Stimulated activated CD8-positive, alpha-beta memory T cell treated with anti-CD3 and anti-CD28 coated beads, Interleukin-7, amount 100 ng/mL, for 1 hour (primary cell): ENCODE measurements at places on chromosomes 2 and 18.

- DNase-seq: no peak
Measured at GRCh38 chr2:201784563-201784962, 3.8 kb upstream of the ALS2 start.

GRCh38 chr2:99613980-99614379, 124.2 kb upstream of the REV1 start:
- no peak for DNase-seq

DNA sequence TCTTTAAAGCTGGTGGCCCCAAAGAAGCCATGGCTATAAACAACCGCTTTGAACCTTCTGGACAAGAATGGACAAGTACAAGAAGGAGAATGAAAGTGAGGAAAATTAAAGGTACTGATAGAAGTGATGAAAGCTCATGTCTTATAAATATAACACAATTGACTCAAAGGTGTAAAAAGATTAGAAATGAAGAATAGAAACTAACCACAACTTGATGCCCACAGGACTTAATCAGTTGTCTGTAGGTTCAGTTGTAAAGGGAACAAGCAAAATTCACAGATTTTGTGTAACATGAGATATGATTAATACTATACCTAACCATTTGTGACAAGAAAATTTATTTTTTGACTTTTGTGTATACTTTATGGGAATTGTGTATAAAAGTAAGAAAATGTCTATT, 135.7 kb downstream of the NUP35 start:
- DNase-seq: no peak

DNA sequence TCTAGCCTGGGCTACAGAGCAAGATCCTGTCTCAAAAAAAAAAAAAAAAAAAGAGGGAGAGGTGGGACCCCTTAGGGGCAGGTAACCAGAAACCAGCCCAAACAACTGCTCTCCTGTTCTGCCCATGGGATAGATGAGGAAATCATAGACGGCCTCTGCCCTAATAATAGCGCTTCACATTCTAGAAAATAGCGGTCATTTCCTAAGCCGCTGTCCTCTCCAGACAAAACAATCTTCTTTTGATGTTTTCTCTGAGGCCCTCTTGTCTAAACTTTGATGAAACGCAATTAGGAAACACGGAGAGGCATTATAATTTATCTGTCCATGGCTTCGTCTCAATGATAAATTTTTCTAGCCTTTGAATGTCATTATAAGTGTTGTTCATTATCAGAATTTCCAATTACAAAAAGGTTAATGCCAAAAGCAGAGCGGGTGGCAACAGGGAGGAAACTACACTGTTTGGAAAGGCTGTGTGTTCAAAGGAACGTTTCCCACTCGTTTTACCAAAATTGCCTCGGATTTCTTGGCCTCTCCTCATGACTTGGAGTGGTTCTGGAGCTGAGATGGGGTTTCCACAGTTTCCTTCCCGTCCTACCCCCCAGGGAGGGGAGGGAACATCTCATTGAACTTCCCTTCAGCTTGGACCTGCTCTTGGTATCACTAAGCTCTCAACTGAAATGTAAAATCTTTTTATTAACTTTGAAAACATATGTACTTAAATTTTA, 151.6 kb upstream of the ZNF236 start:
- DNase-seq: no peak

- DNase-seq: no peak
Measured at GRCh38 chr18:21300908-21301200, 58.8 kb downstream of the GREB1L start.

- DNase-seq: no peak
Measured at GRCh38 chr2:171512683-171513195, 9.5 kb upstream of the CYBRD1 start.

GRCh38 chr2:70569559-70569958, 15.9 kb upstream of the TGFA start:
- DNase-seq: no peak

GRCh38 chr2:174606336-174606735, 8.7 kb upstream of the WIPF1 start:
- no peak for DNase-seq

- no peak for DNase-seq
Measured at GRCh38 chr2:85935746-85936208, 47.0 kb upstream of the ST3GAL5 start.

DNA sequence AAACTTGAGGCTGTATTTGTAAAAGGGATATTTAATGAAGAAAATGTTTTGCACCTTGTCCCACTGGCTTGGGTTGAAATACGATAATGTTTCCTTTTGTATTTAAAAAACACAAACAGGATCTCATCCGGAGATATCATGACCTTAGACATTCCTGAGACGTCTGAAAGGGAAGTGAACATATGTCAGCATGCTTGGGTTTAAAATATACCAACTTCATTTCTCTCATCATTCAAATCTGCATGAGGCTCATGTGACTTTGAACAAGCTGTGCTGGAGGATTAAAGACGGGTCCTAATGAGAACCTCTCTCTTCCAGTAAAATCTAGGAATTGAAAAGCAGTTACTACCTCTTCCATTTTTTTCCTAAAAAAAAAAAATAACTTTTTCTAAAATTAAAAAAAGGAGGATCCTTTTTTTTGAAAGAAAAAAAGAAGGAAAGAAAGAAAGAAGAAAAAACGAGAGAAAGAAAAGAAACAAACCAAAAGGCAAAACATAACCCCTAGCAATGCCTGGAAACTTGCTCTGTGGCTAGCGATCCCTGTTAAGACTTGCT, 106.8 kb upstream of the ZFP36L2 start:
- DNase-seq: no peak

- DNase-seq: no peak
Measured at GRCh38 chr2:86476092-86476491, 34.9 kb downstream of the KDM3A start.

GRCh38 chr2:239312741-239313667, 87.8 kb downstream of the HDAC4 start:
- no peak for DNase-seq

DNA sequence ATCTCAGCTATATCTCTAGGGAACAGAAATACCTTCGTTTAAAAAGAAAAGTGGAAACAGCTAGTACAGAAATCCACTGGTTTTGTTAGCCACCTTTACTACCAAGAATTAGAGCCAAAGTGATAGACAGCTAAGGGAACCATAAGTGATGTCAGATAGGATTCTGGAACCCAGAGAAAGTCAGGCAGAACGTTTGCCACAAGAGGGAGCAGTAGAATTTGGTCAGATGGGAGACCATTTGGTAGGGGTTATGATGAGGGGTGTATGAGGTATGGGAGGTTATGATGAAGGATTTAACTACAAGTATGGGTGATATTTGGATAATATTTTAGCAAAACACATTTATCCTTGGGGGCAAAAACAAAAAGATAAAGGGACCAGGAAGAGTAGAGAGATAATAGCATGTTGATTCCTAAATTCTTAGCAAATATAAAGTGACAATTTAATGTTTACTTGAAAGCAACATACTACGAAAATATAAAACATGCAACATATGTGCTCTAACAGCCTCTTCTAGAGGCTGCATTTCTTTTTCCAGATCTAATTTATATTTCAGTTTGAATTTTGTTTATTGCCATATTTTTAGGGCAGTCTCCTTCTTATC, 3.3 kb downstream of the SLC8A1 start:
- no peak for DNase-seq

GRCh38 chr2:85865539-85866164, 23.1 kb downstream of the ST3GAL5 start:
- DNase-seq: no peak

GRCh38 chr2:177738461-177739235, 333.9 kb downstream of the PDE11A start:
- no peak for DNase-seq

- no peak for DNase-seq
Measured at GRCh38 chr18:41873730-41874129, 81.3 kb upstream of the PIK3C3 start.

GRCh38 chr2:109677835-109678580, 63.8 kb downstream of the SOWAHC start:
- DNase-seq: no peak

- no peak for DNase-seq
Measured at GRCh38 chr18:77049938-77050337, 82.6 kb downstream of the MBP start.

- DNase-seq: no peak
Measured at GRCh38 chr2:230875347-230876315, 10.9 kb downstream of the ITM2C start.

- DNase-seq: no peak
Measured at GRCh38 chr18:24616653-24617052, 156.2 kb downstream of the HRH4 start.

DNA sequence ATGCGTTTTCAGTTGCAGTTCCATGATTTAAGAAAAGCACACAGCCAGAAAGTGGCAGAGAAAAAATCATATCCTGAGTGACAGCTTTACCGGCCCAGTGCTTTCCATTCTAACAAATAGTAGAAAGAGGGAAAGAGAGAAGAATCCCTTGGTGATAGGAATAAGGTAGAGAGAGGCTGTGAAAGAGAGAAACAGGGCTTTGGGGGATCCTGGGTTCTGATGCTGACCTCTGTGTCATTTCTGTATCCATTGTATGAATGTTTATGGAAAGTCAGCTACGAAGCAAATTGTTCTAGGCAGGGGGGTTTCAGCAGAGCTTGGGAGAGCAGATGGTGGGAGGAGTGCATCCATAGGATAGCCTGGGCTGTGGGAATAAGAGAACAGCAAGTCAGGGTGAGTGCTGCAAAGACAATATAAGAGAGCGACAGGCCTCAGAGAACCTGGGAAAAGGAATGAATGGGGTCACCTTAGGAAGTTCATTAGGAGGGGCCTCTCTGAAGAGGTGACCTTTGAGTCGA, 203.4 kb upstream of the TNP1 start:
- no peak for DNase-seq

DNA sequence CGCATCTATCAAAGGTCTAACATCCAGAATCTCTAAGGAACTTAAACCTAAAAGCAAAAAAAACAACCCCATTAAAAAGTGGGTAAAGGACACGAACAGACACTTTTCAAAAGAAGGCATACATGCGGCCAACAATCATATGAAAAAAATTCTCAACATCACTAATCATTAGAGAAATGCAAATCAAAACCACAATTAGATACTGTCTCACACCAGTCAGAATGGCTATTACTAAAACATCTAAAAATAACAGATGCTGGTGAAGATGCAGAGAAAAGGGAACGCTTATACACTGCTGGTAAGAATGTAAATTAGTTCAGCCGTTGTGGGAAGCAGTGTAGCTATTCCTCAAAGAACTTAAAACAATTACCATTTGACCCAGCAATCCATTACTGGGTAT, 38.0 kb downstream of the PPP3R1 start:
- no peak for DNase-seq

- DNase-seq: no peak
Measured at GRCh38 chr2:199282309-199282708, 175.4 kb downstream of the SATB2 start.

DNA sequence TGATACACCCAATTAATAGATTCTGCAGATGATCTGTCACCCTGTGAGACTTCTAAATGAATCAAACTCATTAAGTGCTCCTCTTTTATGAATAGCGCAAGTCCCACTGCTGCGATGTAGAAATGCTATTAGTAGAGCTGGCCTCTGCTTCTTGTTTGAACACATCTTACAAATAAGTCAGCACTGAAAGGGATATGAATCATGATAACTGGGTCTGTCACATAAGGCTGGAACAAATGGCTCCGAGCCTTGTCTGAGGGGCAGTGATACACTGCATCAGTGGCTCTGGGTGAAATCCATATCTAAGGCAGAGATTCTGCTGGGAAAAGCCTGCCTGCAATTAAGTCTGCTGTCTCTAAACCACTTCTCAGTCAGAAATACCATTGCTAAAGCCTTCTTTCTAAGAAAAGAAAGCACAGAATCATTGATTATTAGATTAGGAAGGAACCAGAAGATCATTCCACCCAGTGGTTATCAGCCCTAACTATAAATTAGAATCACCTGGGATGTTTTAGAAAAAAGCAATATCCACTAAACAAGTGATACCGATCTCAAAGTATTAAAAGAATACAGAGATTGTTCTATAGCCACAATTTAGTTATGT, 75.2 kb downstream of the SLC5A7 start:
- no peak for DNase-seq

DNA sequence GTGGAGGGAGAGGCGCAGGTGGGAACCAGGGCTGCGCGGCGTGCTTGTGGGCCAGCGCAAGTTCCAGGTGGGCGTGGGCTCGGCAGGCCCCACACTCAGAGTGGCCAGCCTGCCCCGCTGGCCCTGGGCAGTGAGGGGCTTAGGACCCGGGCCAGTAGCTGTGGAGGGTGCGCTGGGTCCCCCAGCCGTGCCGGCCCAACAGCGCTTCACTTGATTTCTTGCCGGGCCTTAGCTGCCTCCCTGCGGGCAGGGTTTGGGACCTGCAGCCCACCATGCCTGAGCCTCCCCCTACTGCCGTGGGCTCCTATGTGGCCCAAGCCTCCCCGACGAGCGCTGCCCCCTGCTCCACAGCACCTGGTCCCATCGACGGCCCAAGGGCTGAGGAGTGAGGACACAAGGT, 1636.9 kb upstream of the SLC39A10 start:
- no peak for DNase-seq

- DNase-seq: no peak
Measured at GRCh38 chr2:36965206-36965605, 1.1 kb downstream of the STRN start.

DNA sequence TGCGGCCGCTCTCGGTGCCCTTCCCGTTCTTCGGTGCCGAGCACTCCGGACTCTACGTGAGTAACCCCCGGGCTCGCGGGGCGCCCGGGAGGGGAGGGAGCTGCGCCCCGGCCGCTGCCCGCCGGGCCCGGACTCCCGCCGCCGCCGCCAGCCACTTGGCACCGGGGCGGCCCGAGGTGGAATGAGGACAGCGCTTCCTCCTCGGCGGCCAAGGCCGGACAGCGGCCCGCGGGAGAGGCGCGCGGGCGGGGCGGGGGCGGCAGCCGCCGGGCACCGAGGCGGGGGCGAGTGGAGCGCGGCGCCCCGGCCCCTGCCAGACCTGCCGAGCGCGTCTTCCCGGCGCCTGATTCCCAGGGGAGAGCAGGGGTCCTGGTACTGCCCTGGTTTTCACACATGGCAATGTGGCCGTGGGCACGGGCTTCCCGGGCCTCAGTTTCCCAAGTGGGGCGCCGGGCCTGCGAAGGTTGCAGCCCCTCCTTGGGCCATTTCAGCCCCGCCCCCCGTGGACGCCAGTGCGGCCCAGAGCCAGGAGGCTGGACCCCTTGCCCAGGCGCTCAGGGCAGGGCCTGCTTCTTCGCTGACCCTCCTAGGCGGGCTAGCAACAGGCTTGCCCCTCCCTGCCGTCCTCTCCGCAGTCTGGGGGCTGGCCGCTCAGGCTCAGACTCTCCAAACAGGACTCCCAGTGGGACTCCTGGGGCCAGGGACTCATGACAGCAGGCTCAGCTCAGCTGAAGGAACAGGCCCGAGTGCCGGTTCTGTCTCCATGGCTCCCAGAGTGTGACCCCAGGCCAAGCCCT, 775 bp downstream of the SNED1 start:
- DNase-seq: no peak

DNA sequence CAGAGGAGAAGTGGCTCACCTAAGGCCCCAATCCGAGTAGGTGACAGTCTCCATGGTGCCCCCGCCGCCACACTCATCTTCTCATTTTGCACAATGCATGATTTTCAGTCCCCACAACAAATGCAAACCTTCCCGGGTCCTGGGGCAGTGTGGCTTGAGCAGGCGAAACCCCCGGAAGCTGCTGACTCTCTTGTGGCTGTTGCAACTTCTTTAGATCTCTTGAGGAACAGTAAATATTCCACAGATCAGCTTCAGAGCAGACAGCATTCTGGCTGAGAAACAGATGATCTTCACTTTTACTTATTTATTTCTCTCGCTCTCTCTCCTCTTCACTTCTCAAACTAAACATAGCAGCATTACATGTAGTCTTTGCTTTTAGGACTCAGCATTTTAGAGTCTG, 51.9 kb downstream of the ASAP2 start:
- DNase-seq: no peak
